ENCODE measurements at places on chromosomes 6 and 20.

DNA sequence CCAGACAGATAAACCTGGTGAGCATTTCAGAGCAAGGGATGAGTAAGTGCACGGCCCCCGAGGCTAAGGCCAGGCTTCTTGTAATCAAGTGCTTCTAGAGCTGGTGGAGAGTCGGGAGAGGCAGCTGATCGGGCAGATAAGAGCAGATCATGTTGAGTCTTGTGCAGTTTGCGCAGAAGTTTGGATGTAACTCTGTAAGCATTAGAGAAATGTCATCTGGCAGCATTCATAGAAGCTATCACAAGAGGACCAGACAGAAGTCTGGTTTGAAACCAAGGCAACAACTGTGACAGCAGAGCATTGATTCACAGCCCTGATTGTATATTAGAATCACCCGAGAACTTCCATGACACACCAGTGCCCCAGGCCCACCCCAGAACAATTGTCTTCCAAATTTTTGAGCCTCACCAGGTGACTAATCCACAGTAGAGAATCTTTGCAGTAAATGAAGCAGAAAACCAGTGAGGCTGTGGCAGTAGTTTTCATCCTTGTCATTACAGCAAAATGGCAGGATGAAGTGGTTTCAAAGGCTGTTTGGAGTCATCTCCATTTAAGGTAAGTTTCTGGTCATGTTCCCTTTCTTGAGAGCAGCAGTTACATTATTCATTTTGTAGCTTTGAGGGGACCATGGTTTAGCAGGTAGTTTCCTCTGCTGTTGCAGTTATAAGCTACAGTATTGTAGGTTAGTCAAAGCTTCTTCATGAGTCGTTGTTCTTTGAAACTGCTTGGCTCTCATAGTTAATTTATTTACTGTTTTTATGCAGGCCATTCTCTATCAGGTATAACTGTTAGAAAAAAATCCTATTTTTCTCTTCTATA lies 84.1 kb downstream of the RNF217 start:
- DNase-seq, result no peak

DNA sequence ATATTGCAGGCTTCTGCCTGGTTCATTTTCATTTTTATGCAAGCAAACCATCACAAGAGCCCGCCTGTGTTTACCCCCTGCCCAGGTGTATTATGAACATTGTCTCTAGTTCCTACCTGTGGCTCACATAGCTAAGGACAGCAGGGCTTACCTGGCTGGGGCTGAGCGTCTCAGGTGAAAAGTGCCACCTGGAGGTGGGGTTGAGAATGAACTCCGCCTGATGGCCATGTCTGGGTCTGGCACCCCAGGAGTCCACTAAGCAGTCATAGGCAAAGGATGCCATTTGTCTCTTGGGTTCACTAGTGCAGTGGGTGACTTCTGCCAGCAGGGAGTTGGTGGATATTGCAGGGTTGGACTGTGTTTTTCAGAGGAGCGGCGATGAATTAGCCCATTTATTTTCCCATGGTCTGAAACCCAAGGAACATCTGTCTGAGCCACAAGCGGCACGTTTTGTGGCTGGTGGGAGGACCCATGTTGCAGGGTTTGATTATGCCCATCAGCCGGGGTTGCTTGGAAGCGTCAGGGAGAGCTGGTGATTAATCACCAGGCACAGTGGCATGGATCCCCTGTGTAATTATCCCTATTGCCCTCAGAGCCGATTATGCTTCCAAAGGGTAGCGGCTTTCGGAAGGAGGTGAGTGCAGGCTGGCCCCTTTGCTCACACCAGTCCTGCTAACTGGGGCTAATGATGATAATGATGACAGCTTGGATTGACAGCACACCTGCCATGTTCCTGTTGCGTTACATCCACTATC lies 92.1 kb downstream of the CDH26 start:
- no peak for DNase-seq

GRCh38 chr6:1839361-1839760 lies 229.6 kb downstream of the FOXC1 start:
- DNase-seq, result no peak

DNA sequence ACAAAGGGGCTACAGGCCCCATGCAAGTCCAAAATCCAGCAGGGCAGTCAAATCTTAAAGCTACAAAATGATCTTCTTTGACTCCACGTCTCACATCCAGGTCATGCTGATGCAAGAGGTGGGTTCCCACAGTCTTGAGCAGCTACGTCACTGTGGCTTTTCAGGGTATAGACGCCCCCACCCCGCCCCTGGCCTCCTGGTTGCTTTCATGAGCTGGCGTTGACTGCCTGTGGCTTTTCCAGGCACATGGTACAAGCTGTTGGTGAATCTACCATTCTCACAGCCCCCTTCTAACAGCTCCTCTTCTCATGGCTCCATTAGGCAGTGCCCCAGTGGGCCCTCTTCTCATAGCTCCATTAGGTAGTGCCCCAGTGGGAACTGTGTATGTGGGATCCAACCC lies 47.0 kb downstream of the NT5E start:
- no peak for DNase-seq

DNA sequence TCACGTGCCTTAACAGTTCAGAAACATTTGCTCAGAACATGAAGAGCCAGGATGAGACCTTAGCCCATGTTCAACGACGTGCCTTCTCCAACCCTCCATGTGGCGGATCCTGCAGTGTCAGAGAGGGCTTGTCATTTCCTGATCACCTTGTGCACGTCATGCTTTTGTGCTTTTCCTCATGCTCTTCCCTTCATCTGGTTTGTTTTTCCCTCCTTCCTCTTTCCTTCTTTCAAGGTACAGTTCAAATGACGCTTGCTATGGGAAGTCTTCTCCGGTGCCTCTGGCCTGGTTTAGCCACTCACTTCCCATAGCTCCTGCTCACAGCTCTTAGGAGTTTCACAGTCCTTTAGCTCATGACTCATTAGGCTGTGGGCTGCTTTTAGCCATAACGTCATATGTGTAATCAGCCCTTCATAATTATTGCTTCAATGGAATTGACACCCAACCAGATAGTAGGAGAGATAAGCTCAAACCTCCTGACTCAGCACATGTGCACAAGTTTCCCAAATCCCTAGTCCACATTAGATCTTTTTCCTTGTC lies 102.7 kb upstream of the CNKSR3 start:
- DNase-seq, result peak; percentile 51

GRCh38 chr20:37226889-37227288 lies 34.7 kb downstream of the GHRH start:
- DNase-seq, result peak; percentile 54

GRCh38 chr20:51131811-51132210 lies 108.9 kb upstream of the KCNG1 start:
- no peak for DNase-seq

- no peak for DNase-seq
These were observed 226.9 kb downstream of the CDC5L start for GRCh38 chr6:44614396-44614795.

DNA sequence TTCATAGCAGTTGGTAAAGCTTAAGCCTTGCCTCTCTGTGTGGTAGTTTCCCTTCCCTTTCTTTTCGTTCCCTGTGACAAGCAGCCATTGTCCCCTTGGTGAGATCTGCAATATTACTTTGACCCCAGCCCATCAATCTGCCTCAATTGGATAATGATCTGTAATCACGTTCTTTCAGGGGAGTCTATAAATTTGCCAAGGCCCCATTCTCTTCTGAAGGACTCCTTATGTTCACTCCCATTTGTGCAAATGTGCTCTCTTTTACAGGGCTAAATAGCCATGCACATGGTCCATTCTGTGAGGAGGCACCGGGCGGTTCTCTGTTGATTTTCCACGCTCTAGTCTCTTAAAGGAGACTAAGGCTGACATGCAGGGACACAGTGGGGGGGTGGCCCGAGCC lies 660.4 kb upstream of the SLC35B3 start:
- no peak for DNase-seq

- no peak for DNase-seq
These were observed 3.9 kb downstream of the LAMA5 start for GRCh38 chr20:62362991-62363919.

DNA sequence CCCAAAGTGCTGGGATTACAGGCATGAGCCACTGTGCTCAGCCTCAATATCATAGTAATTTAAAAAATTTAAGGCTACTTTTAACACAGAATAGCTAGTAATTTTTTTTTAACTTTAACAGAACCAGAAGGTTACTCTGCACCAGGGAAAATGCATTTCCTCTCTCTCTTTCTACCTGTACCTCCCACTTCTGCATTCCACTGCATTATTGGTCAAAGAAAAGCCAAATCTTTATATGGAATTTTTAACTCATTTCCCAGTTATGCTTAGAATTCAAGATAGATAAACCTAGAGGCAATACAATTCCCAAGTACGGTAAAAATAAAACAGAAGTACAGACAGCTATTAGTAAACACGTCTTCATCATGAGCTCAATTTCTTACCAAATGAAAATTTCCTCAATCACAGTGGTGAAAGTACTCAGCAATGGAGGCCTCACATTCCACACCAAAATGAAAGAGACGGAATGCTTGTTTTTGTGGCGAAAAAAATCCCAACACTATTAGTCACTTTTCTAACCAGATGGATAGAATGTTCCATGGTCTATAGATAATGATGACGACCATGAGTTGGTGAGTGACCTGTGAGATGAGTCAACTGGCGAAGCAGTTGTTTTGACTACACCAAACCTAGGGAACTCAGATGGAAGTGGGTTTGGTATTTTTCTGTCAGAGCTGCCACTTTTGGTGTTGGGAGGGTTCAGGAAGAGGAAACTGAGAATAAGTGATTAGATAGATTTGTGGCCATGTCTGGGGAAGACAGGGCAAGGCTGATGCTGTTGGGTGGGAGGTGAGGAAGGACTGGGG lies 104.7 kb upstream of the SGK1 start:
- DNase-seq, result peak; percentile 86
